ENCODE measurements at places on chromosomes 2 and 18.

- no peak for DNase-seq
Observed at GRCh38 chr2:73252238-73253027, 18.3 kb downstream of the CCT7 start.

DNA sequence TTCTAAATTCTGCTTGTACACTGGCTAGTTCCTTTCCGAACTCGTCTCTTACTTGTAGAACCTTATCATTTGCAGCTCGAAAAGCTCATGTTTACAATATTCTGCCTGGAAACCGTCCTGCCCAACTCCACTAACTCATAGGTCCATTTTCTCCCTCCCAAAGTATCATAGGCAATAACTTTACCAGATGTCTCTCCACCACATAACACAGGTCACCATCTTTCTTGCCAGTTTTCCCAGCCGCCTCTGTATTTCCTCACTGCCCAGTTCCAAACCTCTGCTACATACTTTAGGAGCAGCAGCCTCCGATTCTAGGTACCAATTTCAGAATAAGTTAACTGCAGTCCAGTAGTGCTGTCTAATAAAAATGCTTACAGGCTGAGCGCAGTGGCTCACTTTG, 259.5 kb downstream of the GLI2 start:
- DNase-seq = no peak

- DNase-seq = no peak
Observed at GRCh38 chr2:217868911-217869334, 133.9 kb downstream of the TNS1 start.

- DNase-seq = no peak
Observed at GRCh38 chr2:86807468-86808275, 17.0 kb upstream of the CD8A start.

DNA sequence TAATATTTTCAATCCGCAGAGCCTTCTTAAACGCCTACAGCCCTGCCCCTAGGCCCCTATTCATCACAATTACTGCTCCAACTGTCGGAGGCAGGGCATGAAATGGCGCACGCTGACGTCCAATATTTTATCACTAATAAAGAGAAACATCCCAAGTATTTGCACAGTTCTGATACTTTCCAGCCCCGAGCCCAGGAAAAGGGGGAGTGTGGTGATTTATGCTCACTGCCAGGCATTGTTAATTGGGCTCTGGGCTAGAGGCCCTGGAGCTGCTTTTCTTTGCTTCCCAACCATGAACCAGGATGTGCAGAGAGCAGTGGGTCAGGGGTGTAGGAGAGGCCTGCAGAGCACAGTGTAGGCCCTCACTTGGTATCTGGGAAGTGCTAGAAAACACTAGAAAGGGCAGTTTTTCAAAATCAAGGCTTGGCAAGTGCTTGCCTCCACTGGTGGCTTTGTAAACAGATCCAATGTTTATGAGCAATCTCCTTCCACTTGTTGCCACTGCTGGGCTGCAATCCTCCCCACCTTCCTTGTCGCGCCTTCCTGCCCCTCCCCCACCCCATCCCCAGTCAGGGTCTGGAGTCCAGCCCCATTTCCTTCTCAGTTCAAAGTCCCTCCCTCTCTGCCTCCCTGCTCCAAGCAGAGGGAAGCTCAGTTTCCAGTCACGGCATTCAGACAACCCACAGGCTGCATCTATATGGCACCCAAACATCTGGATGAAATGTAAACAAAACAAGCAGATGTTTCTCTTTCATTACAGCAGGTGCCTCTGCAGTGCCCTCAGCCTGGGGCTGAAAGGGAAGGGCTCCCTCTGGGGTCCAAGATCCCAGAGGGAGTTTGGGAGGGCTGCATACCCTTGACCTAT, 83.9 kb upstream of the PKDCC start:
- DNase-seq = no peak

DNA sequence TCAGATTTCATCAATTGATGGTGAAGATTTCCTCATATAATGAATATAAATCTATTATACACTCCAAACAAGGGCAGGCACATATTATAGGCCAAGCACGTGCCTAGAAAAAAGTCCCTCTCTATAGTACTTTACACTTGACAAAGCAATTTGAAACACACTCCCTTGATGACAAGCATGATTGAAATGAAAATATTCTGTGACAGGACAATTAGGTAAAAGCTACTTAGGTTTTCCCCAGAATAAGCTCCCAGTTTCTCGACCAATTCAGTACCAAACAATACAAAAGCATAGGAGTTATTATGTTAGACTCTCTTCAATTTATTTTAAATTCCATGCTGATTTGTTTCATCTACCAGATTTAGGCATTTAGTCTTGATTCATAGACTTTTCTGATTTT, 47.7 kb downstream of the CCDC68 start:
- DNase-seq = no peak

- DNase-seq = no peak
Observed at GRCh38 chr2:118593257-118593656, 254.2 kb downstream of the EN1 start.

GRCh38 chr18:42330296-42330695, 375.3 kb downstream of the PIK3C3 start:
- DNase-seq = no peak

DNA sequence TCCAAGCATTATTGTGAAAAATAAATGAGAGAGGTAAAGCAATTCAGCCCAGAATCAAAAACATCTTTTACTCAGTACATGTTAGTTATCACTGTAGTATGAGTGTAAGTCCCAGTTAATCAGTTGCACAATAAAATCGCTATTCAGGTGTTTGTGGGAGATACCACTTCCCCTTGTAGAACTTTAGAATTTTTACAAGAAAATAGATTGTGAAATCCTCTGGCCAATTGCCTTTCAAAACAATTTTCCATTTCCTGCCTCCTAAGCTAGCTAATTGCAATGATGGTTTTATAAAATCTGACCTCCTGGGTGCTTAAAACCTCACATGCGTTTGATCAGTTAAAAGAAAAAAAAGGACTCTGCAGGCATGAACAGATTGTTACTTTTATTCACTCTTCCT, 332.5 kb downstream of the PID1 start:
- DNase-seq = no peak

GRCh38 chr2:120346667-120347358, 877 bp downstream of the INHBB start:
- no peak for DNase-seq

- no peak for DNase-seq
Observed at GRCh38 chr2:117674172-117674571, 140.3 kb upstream of the DDX18 start.

- no peak for DNase-seq
Observed at GRCh38 chr2:189425676-189426075, 15.6 kb upstream of the WDR75 start.

- DNase-seq = no peak
Observed at GRCh38 chr18:22703883-22704585, 229.1 kb upstream of the RBBP8 start.

GRCh38 chr2:191039616-191040015, 25.6 kb upstream of the STAT1 start:
- DNase-seq = no peak

DNA sequence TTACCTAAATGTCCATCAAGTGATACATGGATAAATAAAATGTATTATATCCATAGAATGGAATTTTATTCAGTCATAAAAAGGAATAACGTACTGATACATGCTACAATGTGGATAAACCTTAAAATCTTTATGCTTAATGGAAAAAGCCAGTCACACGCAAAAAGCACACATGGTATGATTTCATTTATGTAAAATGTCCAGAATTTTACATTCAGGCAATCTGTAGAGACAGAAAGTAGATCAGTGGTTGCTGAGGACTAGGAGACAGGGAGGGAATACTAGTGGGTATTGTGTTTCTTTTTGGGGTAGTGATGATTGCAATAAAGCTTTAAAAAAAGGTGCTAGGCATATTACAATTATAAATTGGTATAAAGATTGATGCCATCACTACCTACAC, 30.7 kb upstream of the CD302 start:
- DNase-seq = no peak

DNA sequence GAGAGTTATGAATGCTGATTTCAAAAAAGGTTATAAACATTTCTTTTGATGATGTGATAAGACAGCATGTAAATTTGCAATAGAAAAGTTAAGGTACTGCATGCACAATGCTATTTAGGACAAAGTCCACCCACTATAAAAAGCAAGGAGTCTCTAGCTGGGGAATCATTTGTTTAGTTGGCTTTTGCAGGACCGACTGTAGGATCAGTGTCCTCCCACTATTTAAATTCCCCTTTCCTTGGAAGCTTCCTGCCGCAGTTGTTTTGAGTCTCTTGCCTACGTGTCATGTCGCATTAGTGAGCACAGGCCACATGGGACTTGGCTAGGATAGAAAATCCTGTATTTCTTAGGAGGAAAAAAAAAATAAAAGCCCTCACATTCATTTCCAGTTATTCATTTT, 13.1 kb downstream of the QPCT start:
- no peak for DNase-seq

All from amniotic stem cell (primary cell).